ENCODE measurements at places on chromosomes 12 and 14.

DNA sequence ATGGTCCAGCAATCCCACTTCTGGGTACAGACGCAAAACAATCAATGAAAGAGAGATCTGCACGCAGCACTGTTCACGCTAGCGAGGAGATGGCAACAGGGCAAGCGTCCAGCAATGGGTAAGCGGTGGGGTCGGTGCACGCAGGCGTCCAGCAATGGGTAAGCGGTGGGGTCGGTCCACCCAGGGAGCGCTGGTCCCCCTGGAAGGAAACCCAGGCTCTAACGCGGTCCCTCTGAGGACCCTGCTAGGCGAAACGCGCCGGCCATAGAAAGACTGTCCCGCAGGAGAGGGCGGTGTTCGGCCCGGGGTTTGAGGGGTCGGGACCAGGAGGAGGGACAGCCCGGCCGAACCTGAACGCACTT is 618 bp upstream of the PGAM5 start:
- no peak for DNase-seq

GRCh38 chr14:95045836-95046430 is 111.4 kb downstream of the DICER1 start:
- no peak for DNase-seq

DNA sequence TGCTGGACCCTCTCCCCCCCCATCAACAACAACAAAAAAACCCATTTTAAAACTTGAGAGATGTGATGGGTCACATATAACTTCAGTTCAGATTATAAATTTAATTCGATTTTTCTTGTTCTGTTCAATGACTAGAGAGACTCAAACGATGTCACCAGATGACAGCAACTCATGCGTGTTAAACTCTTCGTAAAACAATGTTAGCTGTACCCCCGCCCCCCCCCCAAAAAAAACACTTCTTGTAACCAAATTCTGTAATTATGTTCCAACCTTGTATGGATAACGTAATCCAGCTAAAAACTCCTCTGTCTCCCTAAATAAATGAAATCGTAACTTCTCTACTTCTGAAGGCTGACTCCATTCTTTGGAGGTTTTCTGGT is 614 bp upstream of the NACA start:
- DNase-seq = no peak

DNA sequence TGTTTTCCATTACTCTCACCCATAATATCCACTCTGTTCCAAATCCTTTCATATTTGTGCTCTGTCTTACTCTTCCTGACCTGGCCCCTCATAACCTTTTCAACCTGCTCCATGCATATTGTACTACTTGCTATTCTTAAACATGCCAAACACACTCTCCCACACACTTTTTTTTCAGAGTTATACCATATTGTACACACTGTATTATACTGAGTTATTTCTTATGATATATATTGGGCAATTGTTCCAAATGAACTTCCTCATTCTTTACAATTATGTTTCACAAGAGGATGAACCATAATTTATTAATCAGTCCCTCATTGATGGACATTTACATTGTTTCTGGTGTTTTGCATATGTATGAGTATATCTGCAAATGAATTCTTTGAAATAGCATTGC is 18.5 kb downstream of the ATL1 start:
- no peak for DNase-seq

DNA sequence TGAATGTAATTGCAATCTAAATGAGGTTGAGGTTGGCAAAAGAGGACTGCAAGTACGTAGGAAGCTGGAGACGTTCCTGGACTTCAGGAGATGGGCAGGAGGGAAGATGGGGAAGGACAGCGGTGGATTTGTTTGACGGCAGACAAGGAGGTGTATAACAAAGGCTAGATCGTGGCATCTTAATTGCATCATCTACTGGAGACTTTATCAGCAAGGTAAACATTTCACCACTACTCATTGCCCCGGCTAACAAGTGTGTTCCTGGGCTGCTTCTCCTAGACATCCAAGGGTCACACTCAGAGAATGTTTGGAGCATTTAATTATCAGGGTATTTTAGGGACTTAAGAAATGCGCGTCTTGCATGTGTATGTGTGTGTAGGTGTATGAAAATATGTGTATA is 128.5 kb downstream of the KCNK10 start:
- no peak for DNase-seq

- DNase-seq = no peak
Measured at GRCh38 chr14:64442300-64442988, 22.9 kb upstream of the AKAP5 start.

GRCh38 chr14:87148655-87149054 is 844.3 kb downstream of the GALC start:
- no peak for DNase-seq

GRCh38 chr12:13851828-13852227 is 129.6 kb downstream of the GRIN2B start:
- DNase-seq = no peak

Data from activated naive CD4-positive, alpha-beta T cell treated with anti-CD3 and anti-CD28 coated beads for 36 hours (primary cell).